ENCODE measurements at places on chromosomes 2 and 18. TPM values are rescaled to one million over a fixed set of nuclear protein-coding genes. Genes with fewer than 3 reads are reported as not detected.

The ABCA12 gene
- total RNA-seq = 0.58 TPM

DNA sequence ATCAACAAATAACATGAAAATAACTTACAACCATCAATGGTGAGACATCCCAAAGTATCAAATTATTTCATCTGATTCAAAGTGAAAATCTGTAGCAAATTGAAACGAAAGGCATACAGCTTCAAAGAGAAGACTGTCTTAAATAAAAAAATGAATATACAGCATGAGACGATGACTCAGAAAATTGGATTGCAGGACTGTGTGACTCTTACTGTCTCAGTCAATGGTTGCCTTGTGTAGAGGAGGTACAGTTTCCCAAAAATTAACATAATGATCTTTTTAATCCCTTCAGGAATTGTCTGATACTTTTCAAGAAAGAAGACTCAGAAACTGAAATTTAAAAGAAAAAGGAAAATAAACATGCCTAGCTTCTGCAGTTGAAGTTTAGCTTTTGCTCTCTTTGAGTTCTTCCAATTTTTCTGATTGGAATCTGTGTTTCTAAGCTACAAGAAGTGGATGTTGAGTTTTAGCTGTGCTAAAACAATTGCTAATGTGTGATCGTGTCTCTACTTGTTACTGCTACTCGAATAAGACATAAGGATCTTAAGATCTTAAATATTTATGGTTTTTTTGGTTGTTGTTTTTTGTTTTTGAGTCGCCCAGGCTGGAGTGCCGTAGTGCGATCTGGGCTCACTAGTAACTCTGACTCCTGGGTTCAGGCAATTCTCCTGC lies 41.1 kb upstream of the EPB41L3 start:
- DNase-seq = no peak

The ASB18 gene
- total RNA-seq = not detected

- DNase-seq = peak; percentile 82
Measured at GRCh38 chr18:34707670-34708069, 2.4 kb upstream of the DTNA start.

The C2orf42 gene
- 16.3 TPM for total RNA-seq

DNA sequence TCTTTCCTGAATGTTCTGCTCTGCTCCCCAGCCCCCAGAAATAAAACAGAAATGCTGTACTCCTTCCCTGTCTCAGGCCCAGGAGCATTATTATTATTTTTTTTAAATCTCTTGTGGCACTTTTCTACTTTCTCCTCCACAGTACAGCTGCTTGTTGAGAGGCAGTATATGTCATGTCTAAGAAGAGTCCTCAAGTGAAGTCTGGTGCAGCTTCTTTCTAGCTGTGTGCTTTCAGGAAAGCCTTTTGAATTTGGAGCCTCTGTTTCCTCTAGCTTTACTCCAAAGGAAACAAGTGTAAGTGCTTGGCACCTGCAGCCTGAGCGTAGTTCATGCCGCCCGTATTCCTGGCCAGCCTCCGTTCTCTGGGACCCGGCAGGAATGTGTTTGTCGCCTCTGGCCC lies 22.4 kb downstream of the AGAP1 start:
- no peak for DNase-seq

DNA sequence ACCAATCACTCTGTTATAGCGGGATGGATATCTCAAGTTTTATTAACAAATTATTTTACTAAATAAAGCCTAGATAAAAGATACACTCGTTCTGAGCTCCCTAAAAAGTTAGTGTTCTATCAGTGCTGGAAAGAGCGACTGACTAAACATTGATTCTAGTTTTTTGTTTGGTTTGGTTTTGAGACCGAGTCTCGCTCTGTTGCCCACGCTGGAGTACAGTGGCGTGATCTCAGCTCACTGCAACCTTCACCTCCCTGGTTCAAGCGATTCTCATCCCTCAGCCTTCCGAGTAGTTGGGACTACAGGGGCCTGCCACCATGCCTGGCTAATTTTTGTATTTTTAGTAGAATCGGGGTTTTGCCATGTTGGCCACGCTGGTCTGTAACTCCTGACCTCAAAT lies 73.8 kb upstream of the CDCA7 start:
- no peak for DNase-seq

DNA sequence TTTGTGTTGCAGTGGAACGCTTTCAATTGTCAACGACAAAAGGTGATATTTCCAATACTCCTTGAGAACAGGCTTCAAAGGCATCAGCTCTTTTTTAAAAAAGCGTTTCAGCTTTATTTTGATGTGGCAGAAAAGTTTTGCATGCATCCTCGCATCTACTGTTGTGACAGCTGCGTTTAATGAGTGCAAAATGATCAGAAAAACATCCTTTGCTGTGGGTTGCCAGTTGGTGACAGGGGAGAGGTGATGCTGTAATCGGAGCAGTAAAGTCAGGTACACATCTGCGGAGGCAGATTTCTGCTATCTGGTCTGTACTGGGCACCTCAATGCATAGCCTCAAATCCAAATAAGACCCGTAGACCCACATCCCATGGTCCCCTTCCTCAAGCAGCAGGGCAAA lies 91.9 kb upstream of the POU3F3 start:
- no peak for DNase-seq

GRCh38 chr2:216693414-216694080 lies 1.8 kb downstream of the IGFBP5 start:
- no peak for DNase-seq

The MDH1B gene
- total RNA-seq = 2.5 TPM

- DNase-seq = no peak
Measured at GRCh38 chr2:219435701-219436100, 1.1 kb downstream of the SPEG start.

DNA sequence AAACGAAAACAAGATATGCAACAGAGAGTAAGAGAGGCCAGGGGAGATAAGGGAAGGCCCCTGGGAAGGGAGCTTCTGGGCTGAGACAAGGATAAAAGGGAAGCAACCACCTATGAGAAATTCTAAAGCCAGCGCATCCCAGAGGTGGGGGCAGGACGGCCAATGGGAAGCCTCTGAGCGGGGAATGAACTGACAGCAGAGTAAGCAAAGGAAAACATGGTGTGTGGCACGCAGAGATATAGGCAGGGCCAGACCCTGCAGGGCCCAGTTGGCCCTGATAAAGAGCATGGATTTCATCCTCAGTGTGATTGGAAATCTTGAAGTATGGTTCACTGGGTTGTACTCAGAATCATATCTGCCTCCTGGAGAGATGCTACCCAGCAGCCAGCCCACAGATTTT lies 78.7 kb downstream of the IRS1 start:
- DNase-seq = no peak

The CLEC4F gene
- total RNA-seq = 0.20 TPM

The ZSWIM2 gene
- not detected for total RNA-seq

DNA sequence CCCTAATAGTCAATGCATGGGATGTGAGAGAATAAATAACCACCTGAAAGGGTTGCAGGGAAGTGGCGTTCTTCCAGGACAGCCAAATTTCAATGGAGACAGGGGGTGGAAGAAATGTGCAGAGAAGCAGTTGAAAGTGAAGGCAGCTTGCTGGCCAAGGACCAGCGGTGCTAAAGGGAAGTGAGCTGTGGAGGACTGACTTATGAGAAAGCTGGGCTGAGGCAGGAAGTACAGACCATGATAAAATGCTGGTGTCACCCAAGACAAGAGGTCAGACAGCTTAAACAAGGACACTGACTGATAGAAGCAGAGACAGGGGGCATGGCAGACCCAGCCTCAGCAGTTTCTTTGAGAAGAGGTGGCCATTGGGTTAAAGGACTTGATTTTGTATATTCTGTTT lies 106.7 kb downstream of the DTNB start:
- no peak for DNase-seq

The RAB6D gene
- total RNA-seq = not detected

The CFC1 gene
- not detected for total RNA-seq

All from left lung (tissue), 14 donors.